ENCODE measurements at places on chromosomes 1 and 21. TPM values are rescaled to one million over a fixed set of nuclear protein-coding genes. Genes with fewer than 3 reads are reported as not detected.

Gene UCK2
- total RNA-seq, result 120 TPM

Gene PTGS2
- 61.7 TPM for total RNA-seq

Gene VSIG8
- total RNA-seq, result not detected

Gene COL18A1
- 175 TPM for total RNA-seq

Gene NLRP3
- total RNA-seq, result 0.14 TPM

Gene PGBD5
- under 0.01 TPM for total RNA-seq

Gene KRTAP12-2
- not detected for total RNA-seq

Gene AIRE
- total RNA-seq, result not detected

Gene C4BPA
- not detected for total RNA-seq

Gene AGO1
- 32.2 TPM for total RNA-seq

Gene TAF1A
- total RNA-seq, result 9.2 TPM

Gene RNF207
- 17.6 TPM for total RNA-seq

Gene KCNN3
- 0.93 TPM for total RNA-seq

Gene PPFIA4
- 0.29 TPM for total RNA-seq

Gene ARMH1
- not detected for total RNA-seq

Data from thoracic aorta endothelial cell (primary cell).